ENCODE measurements at places on chromosomes 16 and 17.

DNA sequence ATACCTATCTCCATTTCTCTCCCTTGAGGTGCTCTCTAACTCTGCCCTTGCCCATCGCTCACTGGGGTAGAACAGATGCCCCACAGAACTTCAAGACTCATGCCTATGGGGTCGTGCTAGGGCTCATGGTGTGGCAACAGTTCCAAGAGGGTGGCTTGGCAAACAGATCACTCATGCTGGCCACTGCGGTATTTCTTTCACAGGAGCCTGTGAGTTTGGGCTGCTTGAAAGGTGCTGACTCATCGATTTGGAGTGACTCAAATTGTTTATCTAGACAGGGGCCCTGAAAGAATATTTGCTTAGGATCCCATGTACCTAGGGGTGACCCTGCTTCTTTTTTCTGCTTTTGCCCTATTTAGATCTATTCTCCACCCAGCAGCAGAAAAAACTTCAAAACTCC lies 69.9 kb downstream of the IRX5 start:
- no peak for DNase-seq

DNA sequence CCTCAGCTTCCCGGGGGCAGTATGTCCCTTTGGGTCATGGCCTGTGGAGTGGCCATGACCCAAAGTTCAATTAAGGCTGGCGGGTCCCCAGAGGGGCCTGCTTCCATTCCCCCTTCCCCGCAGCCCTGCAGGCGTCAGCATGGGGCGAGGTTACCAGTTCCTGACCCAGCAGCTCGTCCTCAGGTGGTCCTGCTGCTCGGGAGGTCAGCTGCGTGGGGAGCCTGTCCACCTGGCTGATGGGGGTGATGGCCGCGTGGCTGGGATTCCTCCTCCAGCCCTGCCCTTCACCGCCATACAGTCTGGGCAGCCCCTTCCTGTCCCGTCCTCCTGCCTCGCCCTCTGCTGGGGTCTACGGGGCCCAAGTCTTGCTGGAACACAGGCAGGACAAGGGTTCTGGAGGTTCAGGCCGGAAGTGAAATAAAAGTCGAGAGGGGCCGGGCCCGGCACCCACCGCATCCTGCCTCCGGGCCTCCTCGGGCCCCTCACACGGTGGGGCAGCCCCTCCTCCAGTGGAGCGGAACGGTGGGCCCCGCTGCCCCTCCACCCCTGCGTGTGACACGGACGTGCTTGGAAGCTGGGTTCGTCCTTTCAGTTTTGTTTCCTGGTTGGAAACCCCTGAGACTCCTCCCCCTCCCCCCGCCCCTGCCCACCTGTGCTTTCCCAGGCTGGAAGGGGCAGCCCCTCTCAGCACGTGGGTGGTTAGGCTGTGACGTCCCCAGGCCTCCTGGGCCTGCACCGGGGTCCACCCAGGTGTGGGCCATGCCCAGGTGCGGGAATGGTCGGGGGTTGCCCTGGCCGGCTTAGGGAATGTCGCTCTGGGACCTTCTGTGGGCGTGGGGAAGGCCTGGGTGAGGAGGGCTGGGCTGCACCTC lies 6.8 kb downstream of the UBALD2 start:
- peak; percentile 58 for DNase-seq

DNA sequence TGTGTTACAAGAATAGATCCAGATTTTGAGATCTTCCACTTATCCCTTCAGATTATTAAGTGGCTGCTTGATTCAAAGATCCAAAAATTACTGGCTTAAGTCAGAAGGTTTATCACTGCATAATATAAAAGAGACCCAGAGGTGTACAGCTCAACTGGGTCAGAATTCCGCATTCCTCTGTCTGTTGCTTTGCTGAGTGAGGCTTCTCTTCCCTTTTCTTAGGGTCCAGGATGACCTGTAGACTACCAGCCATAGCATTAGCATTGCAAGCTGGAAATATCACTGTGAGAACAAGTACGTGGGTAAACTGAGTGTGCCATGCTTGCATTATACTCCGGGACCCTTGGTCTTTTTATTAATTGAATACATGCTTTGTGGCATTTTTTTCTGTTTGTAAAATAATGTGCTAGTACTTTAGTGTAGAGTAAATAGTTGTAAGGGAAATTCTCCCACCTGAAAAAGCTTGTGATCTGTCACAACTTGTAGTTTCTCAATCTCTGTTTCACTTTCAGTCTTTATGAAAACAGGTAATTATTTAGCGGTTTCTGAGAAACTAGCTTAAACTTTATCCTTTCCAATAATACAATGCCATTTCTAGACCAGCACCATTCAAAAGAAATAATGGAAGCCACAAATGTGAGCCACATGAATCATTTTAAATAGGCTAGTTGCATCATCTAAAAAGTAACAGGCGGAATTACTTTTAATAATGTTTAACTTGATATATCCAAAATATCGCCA lies 61.6 kb downstream of the TNRC6C start:
- no peak for DNase-seq

DNA sequence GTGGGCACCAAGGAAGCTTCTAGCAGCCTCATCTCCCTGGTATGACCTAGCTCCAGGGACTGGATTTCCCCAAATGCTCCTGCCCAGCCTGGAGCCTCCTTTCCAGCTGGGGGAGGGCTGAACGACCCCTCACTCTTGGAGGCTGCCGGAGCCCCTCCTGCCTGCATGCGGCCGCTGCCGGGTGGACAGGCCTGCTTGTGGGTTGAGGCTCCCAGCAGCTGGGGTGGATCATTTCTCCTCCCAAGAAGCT lies 213.6 kb downstream of the SEC14L1 start:
- DNase-seq: no peak

- DNase-seq: no peak
These were observed 10.5 kb downstream of the PPM1D start for GRCh38 chr17:60610473-60610872.

GRCh38 chr16:18853694-18854093 lies 52.3 kb upstream of the ARL6IP1 start:
- DNase-seq: no peak

DNA sequence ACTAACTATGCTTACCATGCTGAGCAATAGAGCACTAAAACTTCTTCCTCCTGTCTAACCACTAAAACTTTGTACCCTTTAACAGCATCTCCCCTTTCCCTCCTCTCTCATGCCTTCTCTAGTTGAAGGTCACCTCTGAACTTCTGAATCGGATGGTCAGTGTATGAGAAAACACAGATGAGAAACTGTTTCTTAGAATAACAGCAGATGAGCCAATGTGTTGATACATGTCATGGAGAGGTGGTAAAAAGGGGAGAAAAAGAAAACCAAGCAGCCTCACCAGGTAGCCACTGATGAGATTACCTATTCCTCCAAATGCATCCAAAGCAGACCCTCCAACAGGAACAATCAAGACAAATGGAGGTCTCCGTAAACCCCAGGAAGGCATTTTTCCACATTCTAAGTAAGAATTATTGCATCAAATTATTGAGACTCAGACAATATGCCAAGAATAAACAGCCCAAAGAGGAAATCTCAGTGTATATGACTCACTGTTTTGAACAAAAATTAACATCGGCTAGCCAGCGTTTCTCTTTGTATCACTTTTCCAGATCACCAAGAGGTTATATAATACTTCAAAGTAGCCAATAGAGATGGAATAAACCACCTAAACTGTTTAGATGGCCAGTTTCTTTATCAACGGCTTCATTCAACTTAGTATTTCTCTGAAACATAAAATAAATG lies 793.3 kb upstream of the SOX9 start:
- DNase-seq: no peak

GRCh38 chr17:76909971-76910760 lies 42.0 kb downstream of the MGAT5B start:
- DNase-seq: no peak

DNA sequence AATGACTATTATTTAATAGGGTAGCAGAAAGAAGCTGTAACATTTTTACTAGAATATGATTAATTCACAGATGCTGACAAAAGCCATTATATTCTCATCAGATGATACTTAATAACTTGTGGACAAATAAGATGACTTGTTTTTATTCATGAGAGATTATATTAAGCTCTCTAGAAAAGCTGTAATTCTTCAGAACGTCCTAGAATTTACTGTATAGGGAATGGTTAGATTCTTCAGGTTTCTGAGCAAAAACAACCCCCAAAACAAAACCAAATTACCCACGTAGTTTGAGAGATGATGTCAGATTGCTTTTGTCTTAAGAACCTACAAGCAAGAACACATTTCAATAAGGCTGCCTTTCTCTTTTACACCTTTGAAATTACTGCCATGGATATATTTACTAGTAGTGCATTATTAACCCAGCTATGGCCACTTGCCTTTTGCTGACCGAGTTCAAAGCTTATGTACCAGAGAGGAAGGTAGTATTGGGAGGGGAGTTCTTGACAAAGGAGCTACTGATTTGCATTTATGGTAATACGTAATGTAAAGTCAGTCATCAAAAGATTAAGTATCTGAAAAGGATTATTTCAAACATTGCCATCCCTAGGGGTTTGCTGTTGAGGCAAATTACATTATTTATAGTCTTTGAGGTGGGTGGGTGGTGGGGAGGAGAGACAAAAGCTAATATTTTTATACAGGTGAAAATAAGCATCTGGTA lies 51.7 kb downstream of the NLK start:
- no peak for DNase-seq

DNA sequence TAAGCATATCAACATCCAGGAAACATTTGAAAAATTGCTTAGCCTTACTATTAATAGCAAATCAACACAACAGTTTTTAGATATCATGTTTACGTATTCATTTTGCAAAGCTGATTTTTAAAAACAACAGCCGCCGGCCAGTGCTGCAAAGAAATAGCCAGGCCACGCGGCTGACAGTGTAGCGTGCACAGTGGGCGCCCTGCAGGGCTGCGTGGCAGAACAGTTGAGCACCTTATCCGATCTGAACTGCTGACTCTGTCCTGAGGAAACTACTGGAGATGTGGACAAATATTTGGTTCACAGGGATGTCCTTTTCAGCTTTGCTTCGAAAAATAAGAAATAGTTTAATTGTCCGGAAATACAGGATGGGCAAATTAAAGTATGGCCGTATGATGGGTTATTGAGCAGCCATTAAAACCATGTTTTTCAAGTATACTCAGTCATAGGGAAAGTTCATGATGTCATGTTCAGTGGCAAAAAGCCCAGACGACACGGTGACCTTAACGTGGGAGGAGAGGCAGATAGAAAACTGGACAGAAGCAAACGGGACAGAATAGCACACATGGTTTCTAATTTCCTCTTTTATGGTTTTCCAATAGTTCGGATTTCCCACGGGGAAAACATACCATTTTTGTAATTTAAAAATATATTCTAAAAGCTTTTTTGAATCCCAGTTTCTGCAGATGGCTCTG lies 52.4 kb upstream of the ENDOV start:
- no peak for DNase-seq

GRCh38 chr17:73003487-73003886 lies 89.0 kb downstream of the SLC39A11 start:
- no peak for DNase-seq

DNA sequence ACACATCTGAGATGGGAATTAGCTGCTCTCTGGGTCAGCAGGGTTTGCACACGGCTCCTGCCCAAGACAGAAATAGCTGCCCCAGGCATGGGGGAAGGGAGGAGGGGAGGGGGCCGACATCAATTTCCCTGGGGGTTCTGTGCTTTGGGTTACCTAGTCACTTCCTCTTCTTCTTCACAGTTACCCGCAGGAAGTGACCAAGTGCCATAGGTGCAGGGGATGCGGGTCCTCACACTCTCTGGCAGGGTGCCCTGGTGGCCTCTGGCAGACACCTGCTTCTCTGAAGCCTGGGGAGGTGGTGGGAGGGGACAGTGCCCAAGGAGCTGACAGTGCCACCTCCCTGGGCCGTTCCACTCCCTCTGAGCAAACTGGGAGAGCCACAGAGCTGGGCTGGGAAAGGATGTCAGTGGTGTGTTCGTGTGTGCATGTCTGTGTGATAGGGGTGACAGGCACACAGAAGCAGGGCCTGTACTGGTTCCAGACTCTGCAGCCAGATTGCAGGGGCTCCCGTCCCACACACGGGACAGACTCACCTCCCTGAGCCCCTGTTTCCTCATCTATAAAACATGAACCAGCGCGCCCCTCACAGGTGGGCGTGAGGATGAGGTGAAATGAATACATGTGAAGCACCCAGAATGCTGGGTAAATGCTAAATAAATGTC lies 18.2 kb downstream of the SCN4A start:
- DNase-seq: no peak

Data from stimulated activated CD8-positive, alpha-beta memory T cell treated with anti-CD3 and anti-CD28 coated beads, Interleukin-4, amount 100 ng/mL, for 4 hours (primary cell).